ENCODE measurements at places on chromosomes 5 and 9. TPM values are rescaled to one million over a fixed set of nuclear protein-coding genes. Genes with fewer than 3 reads are reported as not detected.

The LCN9 gene
- total RNA-seq, result not detected

DNA sequence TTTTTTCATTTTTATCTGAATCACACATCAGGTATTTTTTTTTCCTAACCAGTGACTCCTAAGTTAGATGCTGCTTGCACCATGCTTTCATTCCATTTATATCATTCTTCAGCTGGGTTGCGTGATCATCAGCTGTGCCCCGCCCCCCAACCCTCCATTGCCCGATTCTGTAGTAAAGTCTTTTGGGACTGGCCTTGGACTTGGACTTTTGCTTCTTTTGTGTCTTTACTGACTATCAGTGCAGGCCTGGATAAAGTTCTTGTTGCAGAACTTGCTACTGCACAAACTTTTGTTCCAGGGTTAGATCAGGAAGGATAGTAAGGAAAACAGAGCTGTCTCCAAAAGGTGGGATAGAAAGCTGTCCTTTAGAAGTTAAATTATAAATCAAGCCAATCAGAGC is 38.5 kb downstream of the SLC22A5 start:
- no peak for DNase-seq

DNA sequence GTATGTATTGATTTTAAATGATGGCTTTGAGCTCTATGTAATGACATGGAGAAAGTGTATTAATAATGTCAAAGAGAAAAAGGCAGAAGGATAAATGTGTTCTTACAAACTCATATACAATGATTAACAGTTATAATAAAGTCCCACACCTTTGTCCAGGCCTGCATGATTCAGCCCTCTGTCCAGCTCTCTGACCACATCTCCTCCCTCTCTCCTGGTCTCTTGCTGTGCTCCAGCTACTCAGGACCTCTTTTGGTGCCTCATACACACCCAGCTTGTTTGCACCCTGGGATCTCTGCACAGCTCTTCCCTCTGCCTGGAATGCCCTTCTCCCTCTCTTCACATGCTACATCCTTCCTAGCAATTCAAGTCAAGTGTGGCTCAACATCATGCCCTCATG is 37.5 kb upstream of the DMRT1 start:
- DNase-seq, result no peak

- DNase-seq, result no peak
Measured at GRCh38 chr9:19496321-19497050, 87.7 kb downstream of the ACER2 start.

DNA sequence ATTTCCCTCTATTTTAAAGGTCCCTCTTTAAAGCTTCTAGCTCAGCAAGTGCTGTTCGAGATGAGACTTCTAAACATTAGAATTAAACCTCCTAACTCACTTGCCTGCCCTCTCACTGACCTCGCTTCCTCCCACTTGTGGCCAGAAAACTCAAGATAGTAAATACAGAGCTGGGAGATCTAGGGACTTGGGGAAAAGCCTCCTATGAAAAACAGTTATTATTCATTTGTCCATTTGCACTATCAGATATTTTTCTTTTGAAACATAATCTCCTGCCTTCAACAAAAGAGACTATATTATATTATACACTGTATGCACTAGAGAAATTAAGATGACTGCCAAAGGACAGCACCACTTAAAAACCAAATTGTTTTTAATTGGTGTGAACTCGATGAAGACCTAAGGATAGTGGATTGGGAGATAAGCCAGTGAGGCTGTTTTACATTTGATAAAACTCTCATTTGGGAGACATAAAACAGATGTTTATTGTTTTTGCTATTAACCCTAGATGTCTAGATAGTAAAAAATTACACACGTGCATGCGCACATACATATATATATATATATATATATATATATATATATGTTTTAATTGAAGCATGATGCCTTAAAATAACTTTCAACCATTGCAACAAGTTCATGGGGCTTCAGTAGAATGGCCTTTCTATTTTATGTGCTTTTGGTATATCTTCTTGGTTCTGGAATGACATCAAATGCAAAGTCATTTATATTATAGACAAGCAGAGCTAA is 229.4 kb downstream of the ADAMTSL1 start:
- peak; percentile 40 for DNase-seq

The CDH10 gene
- 1.6 TPM for total RNA-seq

DNA sequence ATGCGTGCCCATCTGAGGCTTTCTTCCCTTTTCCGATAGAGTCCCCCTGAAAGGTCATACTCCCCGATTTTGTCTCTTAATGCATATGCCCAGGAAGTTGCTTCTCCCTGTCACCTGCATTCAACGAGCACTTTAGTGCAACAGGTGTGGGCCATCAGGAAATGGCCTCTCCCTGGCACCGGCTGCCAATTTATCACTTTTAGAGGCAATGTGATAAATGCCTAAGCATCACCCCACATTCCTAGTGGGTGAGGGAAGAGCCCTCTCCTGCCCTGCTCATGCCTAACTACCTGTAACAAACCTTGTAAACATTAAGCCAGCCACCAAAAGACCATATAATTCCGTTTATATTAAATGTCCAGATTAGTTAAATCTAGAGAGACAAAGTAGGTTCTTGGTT is 1.1 kb upstream of the SNAPC3 start:
- DNase-seq, result no peak

The MROH2B gene
- total RNA-seq, result not detected

- peak; percentile 44 for DNase-seq
Measured at GRCh38 chr5:3428334-3428733, 167.3 kb upstream of the IRX1 start.

DNA sequence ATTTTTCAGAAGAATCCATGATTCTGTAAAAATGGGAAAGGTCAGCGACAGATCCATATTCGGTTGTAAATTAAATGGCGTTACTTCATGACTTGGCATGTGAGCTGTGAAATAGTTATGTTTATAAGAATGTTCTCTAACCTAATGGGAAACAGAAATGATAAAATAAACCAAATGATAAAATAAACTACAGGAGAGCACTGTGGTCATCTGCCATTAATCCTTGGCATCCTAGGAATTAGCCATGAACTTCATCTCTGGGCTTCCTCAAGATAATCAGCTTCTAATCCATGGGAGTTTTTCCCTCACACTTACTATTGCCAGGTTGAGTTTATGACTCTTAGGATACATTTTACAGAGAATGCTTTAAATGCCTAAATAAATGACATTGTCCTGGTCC is 94.6 kb upstream of the SLC30A5 start:
- no peak for DNase-seq

- no peak for DNase-seq
Measured at GRCh38 chr9:124770359-124771020, 621 bp downstream of the NR6A1 start.

DNA sequence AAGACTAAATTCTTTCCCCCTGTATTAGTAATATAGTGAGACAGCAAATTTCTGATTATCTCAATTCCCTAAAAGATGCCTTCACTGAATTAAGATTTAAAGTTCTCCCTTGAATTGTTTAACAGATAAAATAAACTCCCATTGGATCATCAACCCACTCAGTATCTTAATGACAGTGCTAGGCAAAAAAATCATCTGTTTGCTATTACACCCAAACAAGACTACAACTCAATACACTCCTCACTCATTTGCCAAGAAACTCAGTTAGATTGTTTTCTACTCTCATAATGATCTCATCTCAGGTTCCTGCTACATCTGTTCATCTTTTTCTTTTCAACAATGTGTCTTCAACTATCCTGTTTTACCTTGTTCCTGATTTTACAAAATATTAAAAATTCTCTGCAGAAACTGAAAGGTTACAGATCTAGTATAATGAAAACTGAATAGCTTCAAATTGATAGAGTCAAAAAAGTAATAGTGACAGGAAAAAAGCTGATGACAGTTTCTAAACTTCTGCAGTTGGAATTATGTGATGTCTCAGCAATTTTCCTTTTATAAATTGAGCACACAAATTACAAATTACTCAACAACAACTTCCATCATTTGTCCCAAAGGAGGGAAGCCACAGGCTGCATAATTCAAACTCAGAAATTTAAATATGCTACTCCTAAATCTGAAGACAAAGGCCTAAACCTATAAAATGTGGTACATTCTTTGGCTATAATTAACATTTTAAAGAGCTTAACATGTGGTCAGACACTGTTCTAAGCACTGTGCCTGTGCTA is 39.4 kb downstream of the HOMER1 start:
- no peak for DNase-seq

- no peak for DNase-seq
Measured at GRCh38 chr5:54146916-54147315, 163.5 kb downstream of the ARL15 start.

GRCh38 chr5:135930029-135930948 is 24.5 kb downstream of the LECT2 start:
- DNase-seq, result no peak

GRCh38 chr5:73652391-73652790 is 26.4 kb downstream of the ARHGEF28 start:
- DNase-seq, result no peak

DNA sequence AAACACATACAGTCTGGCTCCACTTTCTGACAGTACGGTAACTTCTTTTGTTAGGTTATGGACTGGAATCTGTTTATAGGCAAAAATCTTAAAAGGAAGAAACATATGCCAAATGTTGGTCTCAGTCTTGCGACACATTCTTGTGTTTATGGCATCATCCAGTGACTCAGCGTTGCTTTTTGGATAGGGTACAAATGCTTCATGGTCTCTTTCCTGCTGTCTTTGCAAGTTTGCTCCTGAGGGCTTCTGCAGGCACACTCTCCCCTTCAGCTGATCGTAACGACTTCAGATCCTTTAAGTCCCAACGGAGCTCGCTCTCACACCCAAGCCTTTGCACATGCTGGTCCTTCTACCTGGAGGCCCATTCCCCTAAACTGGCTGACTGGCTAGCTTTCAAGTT is 23.6 kb upstream of the TNFSF8 start:
- peak; percentile 90 for DNase-seq

- no peak for DNase-seq
Measured at GRCh38 chr9:105502276-105502675, 54.4 kb downstream of the FSD1L start.

GRCh38 chr9:108662091-108662875 is 193.5 kb downstream of the ACTL7B start:
- DNase-seq, result no peak

DNA sequence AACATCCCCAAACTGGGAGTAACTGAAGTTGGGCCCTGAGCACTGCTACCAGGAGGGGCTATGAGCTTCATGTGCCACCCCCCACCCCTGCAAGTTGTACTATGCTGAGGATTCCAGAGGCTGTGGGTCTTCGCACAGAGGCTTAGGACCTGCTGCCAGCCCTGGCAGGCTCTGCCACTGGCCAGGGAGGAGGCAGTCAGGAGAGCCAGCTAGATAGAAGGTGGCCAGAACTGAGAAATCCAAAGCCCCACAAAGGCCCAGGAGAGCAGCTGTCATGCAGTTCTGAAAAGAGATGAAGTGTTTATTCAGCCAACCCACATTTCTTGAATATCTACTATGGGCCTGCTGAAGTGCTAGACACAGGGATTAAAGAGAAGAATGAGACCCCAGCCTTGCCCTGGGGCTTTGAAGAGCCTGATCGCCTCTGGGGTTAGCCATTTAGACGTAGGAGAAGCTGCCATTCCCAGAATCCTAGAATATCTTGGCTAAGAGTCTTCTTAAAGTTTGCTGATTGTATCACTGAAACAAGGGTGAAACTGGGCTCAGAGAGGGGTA is 1.4 kb downstream of the ALAD start:
- DNase-seq, result no peak

- DNase-seq, result no peak
Measured at GRCh38 chr9:77750981-77751340, 102.8 kb upstream of the GNA14 start.

The FCN2 gene
- not detected for total RNA-seq

DNA sequence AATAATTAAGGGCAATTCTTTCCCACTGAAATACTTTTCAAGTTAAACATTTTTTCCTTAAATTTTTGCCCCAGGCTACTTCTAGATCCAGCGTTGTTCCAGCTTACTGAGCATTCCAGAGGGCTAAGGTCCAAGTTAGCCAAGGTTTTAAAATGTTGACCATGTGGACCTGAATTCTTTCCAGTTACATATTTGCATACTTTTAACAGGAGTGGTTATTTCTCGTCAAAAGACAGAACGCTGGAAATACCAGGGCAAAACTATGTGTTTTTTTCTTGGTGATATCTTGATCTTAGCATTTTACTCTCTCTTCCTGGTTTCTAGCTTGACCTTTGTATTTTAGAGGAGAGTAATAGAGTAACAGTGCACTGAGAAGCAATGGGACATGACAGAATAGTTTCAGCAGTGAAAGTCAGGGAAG is 32.8 kb downstream of the TMC1 start:
- no peak for DNase-seq

GRCh38 chr5:42404366-42404765 is 18.9 kb upstream of the GHR start:
- no peak for DNase-seq

The EXOC3 gene
- total RNA-seq, result 30.5 TPM

DNA sequence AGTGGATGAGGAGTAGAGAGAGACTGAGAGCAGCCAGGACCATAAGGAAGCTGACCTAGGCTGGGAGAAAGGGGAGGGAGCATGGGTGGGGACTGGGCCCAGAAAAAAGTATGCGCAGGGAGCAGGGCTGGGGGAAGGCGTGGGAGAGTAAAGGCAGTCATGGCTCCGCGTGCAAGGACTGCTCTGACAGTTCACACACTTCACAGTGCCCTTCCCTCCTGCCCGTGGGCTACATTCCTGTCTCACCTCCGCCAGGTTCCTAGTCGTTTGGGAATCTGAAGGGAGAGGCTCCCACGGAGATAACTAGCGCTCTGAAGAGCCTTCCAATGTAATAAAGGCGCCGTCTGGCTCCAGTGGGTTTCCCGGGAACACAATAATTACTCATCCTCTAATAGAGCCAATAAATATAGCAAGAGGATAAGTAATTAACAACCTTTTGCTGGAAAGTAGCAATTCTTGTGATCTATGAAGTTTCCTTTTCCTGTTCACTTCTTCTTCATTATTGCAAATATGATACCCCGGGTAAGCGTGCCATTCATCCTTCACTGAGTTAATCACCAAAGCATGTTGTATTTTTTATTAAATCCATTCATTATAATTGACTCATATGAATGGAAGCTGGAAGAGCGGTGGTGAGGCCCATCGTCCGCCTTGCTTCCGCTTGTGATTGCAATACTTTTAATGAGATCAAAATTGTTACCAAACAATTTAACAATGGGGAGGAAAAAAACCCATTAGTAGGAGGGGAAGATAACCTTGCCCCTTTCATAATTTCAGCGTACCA is 39.3 kb downstream of the TTLL11 start:
- no peak for DNase-seq

GRCh38 chr5:41851116-41851515 is 19.1 kb downstream of the OXCT1 start:
- DNase-seq, result no peak

DNA sequence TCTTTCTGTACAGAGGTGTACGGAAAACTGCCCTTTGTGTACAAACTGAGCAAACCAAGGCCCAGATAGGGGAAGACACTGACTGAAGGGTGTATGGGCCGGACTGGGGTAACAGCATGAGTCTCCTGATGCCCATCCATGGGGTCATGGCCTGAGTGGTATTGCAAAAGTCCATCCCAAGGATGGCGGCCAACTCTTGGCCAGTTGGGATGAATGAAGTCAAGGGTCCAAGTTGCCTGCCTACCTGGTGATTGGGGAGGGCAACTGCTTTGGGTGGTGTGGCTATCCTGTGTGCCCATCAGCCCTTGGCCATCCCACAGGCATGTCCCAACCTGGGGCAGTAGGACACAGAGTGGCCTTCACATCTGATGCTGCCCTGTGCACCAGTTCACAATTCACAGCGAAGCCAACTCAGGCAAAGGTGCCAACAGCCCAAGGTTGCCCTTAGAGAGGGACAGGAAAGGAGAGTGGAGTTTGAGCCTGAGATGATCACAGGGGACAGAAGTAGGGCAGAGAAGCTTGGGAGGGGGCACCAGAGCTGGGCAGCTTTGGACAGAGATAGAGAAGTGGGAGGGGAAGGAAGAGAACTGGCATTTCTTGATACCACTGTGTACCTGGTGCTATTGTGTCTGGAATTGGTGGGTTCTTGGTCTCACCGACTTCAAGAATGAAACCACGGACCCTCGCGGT is 46.6 kb downstream of the COL15A1 start:
- no peak for DNase-seq

The GSN gene
- total RNA-seq, result 310 TPM

Data from cardiac muscle cell (in vitro differentiated cells and primary cell).